Activated T-helper 2 cell treated with anti-CD3 and anti-CD28 coated beads, Interferon-gamma antibody, Interleukin-2, Interleukin-4, amounts not matched to agents 10 μg/mL and 5 μg/mL and 100 μg/mL, durations not matched to agents 14 hours and 24 hours and 36 hours (primary cell): ENCODE measurements at places on chromosomes 2 and 18. TPM values are rescaled to one million over a fixed set of nuclear protein-coding genes. Genes with fewer than 3 reads are reported as not detected.

The OSBPL6 gene
- total RNA-seq = 1.8 and 2.3 TPM in 2 replicates

The CMPK2 gene
- 2.8 and 2.9 TPM in 2 replicates for total RNA-seq

- DNase-seq = no peak
These were observed 68.4 kb upstream of the STAM2 start for GRCh38 chr2:152243761-152244640.

DNA sequence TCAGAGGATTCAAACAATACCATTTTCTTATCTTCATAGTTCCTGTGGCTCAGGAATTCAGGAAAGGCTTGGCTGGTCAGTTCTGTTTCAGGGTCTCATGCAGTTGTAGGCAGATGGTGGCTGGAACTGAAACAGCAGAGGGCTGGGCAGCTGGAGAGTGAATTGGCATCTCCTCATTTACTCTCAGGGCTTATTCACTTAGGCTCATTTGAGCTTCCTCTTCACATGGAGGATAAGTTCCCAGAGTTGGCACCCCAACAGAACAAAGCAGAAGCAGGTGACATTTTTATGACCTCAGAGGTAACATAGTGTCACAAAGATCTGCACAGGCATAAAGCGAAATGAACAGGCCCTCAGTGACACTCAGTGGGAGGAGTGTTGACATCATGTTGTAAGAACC lies 66.1 kb downstream of the RBBP8 start:
- no peak for DNase-seq
